ENCODE measurements at places on chromosomes 4 and X.

GRCh38 chr4:83616252-83616651, 80.3 kb downstream of the GPAT3 start:
- no peak for DNase-seq

- no peak for DNase-seq
Observed at GRCh38 chr4:180372691-180373090, 1870.5 kb upstream of the TENM3 start.

GRCh38 chr4:153326513-153326912, 18.0 kb upstream of the MND1 start:
- no peak for DNase-seq

DNA sequence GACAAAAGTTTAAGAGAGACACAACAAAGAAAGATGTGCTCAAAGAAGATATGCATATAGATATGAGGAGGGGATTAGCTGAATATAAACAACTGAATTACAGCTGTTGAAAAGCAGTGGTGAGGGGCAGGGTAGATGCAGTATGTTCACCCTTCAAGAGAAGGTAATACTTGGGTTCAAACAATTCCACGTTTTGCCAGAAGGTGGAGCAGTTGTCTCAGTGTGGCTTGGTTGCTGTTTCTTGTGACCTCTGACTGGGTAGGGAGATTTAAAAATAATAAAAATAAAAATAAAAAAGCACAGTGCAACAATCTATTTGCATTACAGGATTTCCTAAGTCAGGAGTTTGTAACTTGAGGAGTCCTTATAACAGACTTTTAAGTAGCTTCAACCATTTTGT, 23.3 kb downstream of the PHOX2B start:
- no peak for DNase-seq

DNA sequence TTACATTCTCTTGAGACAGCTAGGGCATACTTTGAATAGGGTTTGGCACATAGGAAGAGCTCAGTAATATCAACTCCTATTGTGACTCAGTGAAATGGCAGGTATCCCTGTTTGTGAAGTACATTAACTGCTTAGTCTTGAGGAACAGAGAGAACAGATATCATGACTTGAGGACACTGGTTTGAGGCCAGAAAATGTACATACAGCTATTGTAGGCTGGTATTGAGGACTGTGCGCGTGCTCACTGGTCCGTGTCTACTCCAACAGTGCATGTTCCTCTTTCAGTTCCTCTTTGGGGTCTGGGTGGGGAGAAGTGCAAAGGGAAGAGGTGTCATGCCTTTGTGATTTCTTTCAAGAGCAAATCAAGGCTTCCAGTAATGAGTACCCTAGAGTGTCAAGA, 34.6 kb upstream of the TBC1D9 start:
- no peak for DNase-seq
